ENCODE measurements at places on chromosomes 5 and 9. TPM values are rescaled to one million over a fixed set of nuclear protein-coding genes. Genes with fewer than 3 reads are reported as not detected.

GRCh38 chr9:121271368-121272341 lies 3.7 kb downstream of the GSN start:
- peak; percentile 84 for DNase-seq

- no peak for DNase-seq
Measured at GRCh38 chr5:147661541-147661940, 121.0 kb downstream of the JAKMIP2 start.

SLC22A4 gene
- 1.9 TPM for total RNA-seq

EPB41L4B gene
- 39.2 TPM for total RNA-seq

GRCh38 chr9:72363236-72363635 lies 1.8 kb downstream of the ZFAND5 start:
- DNase-seq, result no peak

LECT2 gene
- not detected for total RNA-seq

DDX4 gene
- total RNA-seq, result not detected

- DNase-seq, result peak; percentile 24
Measured at GRCh38 chr5:1769017-1769640, 30.5 kb downstream of the MRPL36 start.

DNA sequence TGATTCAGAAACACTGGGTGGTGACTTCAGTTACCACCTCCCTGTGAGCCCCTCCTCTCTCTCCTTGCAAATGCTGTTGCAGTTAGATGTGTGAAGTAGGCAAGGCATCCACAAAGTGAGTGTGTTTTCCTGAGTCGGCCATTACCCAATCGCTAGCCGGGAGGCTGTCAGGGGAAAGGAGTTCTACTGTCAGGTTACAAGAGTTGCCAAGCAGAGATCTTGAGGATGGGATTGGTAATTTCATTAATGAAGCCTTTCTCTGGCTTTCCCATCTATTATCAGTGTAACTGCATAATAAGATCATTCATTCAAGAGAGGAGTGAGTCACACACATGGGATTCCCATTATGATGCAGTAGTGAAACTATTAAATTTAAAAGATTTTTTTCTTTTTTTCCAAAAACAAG lies 106.9 kb downstream of the GLDC start:
- no peak for DNase-seq

FNBP1 gene
- total RNA-seq, result 26.2 TPM

DNA sequence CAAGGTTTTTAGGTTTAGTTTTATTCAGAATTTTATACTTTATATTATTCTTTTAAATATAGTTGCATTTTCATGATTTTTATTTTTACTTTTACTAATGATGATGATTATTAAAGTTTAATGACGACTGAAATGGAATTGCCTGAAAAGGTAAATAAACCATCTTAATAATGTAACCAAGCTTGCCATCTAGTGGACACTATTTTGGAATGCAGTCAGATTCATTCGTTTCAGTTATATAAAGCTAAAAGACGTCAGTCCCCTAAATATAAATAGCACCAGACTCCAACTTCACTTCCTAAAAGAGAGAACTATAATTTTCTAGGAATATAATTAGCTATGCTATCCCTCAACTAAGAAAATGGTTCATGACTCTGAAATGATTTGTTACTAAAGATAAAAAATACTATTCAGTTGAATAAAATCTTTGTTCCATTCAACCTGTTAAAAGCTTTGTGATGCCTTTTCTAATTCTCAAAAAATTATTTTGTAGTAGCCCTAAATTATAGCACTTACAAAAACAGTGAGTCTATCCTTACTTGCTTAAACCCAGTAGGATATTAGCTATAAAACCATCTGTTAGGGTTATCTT lies 19.9 kb downstream of the ABITRAM start:
- no peak for DNase-seq

OTP gene
- total RNA-seq, result not detected
